ENCODE measurements at places on chromosomes 7 and 10.
A peak's percentile ranks its signal among the peaks of the same experiment; 100 is the strongest.

DNA sequence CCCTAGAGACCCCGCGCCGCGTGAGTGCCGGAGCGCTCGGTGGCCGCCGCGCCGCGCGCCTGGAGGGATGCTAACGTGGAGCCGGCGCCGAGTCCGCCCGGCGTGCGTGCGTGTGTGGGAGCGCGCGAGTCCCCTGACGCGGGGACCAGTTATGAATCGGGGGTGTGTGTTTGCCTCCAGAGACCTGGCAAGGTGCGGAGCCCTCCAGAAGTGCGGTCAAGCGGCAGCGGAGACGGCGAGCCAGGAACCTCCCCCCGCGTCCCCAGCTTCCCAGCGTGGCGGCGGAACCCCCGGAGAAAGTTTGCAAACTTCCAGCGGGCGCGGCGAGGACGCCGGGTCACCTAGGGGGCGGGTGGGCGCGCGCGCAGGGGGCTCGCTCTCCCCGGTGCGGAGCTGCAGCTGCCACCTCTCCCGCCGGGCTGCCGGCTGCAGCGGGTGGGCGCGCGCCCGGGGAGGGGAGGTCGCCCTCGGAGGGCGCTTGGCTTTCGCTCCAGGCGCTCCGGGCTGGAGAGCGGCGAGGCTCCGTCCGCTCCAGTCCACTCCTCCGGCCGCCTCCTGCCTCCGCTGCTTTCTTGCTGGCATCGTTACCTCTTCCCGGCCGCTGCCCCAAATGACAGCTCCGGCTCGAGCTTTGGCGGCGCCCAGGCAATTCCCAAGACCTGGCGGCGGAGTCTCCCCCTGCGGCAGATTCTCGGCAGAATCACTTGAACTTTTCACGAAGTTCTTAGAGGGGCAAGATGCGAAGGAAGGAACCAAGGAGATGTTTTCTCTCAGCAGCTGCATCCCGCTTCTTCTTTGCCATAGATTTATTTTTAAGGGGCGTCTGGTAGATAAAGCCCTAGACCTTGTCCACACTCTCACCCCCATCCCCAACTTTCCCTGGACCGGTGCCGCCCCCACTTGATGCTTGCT, 2.3 kb upstream of the CREB5 start:
- peak; percentile 54 for DNase-seq

DNA sequence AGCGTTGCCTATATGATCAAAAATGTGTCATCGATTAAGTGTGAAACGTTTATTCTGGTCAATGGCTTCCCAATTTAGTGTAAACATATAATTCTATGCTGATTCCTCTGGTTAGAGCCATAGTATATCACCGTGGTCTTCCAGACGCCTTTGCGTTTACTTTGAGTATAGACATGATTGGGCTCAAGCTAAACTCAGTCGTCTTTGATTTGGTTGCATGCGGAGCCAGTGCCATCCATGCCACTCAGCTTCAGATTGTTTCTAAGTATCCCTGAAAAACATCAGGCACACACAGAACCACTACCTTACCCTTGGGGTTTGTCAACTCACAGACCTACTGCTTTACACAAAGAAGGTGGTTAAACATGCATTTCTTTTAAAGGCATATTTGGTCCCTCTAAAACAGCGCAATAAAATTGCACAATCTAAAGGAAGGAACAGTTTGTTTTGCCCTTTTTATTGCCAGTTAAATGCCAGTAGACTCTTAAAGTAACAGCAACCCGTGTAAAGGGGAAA, 273.6 kb upstream of the KLF6 start:
- no peak for DNase-seq

DNA sequence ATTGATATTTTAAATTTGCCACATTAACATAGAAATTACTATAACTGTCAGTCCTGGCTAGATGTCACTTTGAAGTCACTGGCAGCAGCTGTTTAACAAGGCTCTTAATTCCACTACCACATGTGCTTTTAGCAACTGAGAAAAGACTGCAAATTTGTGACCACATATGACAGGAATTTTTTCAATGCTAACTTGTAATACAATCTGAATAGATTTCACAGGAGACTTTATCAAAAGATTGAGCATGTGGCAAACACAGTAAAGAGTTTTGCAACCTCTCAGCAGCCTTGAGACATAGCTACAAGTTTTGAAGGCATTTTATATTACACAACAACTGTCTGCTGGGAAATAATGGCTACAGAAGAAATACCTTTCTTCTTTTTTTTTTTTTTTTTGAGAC, 73.0 kb downstream of the MICU1 start:
- no peak for DNase-seq

DNA sequence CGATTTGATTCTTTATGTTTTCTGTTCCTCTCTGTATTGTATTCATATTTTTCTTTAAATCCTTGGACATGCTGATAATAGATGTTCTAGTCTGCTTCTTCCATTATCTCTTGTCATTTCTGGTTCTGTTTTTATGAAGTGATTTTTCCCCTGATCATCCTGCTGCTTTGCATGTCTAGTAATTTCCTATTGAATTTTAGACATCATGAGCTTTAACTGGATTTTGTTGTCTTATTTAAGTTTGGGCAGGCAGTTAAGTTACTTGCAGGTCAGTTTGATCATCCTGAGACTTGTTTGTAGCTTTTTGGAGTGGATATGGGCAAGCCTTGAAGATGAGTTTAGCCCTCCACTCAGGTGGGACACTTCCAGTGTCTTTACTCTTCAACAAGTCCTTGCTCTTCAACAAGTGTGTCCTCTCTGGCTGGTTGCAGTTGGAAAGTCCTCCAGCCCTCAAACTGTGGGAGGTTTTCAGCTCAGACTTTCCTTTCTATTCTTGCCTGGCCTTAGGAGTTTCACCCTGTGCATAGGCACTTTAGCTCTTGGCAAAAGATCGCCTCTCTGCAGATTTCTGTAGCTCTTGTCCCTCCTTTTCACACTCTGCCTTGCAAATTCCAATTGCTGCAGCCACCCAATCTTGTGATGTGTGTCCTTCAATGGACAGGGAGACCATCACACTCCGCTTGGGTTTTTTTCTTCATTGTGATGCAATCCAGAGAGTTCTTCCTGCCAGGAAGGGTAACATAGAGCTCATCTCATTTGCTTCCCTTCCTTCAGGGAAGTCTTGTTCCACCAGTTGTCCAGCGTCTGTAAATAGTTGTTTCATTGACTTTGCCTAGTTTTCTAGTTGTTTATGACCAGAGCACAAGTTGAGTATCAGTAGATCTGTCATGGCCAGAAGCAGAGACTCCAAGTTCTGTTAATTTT, 197.2 kb upstream of the SH2B2 start:
- DNase-seq = no peak

DNA sequence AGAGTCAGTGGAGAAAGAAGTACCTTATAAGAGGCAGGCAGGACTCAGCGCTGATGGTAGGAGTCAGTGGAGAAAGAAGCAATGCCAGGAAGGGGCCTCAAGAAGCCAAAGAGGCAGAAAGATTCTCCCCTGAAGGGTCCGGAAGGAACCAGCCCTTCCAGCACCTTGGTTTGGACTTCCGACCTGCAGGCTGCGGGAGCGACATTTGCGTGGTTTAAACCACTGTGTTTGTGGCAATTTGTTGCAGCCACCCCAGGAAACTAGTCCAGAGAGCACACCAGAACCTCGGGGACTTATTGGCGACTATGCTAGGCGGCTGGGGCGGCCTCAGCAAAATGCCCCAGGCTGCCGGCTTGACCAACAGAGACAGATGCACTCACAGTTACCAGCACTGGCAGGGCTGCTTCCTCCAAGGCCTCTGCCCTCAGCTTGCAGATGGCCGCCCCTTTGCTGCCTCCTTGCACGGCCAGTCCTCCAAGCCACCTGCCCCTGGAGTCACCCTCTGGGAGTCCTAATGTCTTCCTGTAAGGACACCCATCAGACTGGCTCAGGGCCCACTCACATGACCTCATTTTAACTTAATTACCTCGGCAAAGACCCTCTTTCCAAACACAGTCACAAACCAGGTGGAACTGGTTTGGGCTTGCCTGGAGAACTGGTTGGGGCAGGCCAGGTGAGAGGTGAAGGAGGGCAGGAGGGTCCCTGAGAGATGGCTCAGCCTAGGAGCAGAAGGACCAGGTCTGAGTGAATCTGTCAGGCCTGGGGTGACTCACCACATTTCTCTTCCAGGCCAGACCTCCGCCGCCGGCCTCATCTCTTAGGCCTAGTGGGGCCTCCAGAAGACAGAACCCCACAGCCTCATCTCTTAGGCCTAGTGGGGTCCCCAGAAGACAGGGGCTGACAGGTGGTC, 26.1 kb downstream of the CALML3 start:
- DNase-seq = no peak

GRCh38 chr7:90461219-90461618, 8.2 kb upstream of the PTTG1IP2 start:
- DNase-seq = peak; percentile 24

DNA sequence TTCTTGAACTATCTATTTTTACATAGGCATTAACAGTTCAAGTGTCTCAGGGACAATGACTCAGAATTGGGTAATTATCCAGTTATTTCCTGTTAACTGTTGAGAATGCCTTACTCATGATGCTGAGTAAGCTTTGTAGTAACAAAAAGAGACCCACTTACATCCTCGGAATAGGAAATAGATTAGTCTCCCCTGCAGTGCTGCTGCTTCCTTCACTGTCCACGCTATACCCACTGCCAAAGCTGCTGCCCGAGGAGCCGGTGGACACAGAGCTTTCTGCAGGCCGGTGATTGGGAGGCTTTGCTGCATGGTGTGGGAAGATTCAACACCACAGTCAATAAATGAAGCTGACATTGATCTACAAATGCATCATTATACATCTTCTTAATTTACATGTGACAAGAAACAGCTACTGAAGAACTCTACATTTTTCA, 357.1 kb downstream of the PCLO start:
- peak; percentile 95 for DNase-seq

DNA sequence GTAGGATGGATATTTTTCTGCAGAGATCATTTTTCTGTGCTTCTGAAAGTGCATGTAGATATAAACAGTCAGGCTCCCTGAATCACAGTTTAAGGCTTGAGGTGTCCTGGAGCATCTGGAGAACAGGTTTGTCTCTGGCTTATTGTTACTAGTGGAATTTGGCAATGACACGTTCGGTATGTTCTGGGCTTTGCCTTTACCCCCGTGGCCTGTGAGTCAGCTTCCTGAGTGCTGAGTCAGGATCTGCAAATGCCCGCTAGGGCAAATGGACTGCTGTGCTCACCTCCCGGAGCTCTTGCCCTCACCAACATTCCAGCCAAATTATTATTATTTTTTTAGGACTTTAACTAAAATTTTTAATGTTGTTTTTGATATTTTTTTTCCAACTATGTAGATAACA, 192.5 kb upstream of the PRSS1 start:
- peak; percentile 96 for DNase-seq

DNA sequence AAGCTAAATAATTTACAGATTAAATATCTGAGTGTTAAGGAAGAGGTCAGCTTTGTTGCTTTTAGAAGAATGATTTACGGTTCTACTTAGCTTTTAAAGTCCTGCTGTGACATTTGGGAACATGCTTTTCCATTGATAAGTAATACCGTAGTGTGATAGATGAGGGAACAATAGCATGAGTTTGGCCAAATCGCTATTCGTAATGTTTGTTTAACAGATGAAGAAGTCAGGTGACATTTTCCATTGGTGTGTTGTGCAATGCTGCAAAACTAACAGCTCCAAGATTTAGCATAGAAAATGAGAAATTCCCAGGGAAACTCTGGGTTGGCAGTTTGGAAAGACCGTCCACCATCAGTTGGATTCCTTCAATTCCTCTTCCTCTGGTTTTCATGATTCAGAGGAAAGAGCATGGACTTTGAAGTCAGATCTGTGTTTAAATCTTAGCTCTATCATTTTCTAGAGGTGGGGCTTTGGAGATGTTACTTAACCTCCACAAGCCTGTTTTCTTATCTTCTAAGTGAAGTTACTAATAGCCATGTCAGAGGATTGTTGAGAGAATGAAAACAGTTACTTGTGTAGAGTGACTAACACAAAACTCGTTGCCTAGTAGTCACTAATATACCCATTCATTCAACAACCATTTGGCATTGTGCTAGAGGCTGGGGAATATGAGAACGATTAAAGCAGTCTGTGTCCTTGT, 140.4 kb upstream of the BMPER start:
- no peak for DNase-seq

DNA sequence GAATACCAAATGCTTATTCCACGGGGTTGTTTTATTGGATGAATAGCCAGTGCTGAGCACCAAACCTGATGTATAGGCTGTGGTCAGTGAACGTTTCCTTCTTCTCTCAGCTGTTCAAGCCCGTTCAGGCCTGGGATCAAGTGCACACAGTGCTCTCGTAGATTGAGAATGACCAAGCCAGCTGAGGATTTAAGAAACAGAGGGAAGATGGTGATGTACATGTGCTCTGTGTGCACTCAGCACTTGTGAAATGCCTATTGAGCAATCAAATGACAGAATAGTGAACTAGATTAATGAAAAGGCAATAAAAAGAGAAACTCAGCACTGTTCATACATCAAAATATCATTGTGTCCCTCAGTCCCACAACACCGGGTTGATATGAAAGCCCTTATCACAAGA, 302.5 kb downstream of the BMPER start:
- DNase-seq = no peak
